ENCODE measurements at places on chromosomes 5 and 9.

DNA sequence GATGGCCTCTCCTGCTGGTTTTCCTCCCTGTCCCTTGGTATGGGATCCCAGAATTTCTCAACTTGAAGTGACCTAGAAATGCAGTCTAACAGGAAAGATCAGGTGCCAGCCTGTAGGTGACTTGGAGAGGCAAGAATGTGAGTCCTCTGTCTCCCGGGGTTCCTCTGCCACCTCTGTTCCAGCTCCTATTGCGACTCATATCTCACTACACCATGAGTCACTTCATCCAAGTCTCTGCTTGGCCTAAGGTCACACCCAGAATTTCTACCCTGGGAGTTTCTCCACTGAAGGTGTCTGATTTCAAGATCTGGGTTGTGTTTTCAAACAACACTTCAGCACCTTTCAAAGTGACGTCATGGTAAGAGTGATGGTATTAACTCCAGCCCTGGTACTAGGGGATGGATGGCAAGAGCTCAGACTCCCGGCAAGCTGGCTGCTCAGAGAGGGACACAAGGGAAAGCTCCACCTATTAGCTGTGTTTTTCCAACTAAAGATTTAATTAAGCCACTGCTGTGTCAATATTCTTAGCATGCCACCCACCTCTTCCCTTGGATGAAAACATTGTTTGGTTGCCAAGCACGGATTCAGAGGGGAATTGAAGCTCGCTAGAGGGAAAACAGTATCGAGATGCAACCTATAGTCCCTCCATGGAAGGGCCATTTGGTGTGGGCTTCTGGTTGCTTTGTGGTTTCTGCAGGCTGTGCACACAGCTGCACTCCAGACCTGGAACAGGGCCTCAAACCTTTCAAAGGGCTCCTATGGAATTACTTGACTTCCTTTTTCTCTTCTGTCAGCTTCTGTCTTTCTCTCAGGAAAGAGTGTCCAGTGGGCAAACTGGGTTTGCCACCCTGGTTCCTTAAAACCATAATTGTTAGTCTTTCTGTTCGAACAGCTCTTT lies 205.7 kb downstream of the GAS1 start:
- DNase-seq: no peak

GRCh38 chr5:30069441-30070263 lies 1123.8 kb upstream of the CDH6 start:
- no peak for DNase-seq

GRCh38 chr5:69451941-69452647 lies 37.2 kb downstream of the MARVELD2 start:
- DNase-seq: no peak

DNA sequence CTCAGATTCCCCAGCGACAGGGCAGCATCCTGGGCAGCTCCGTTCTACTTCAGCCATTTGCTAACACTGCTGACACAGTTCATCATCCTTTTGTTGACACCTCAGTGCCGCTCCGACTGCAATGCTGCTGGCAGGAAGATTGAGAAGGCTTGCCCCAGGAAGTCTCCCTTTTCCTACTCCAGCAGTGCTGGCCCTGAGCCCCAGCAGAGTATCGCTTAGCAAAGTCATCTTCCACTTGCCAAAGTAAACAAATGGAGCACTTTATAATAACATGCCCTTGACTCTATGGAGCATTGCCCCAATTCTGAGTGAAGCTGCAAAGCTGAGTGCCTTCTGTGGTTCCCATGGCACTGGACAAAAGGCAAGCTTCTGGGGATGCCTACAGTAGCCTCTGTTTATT lies 32.2 kb downstream of the PRLR start:
- no peak for DNase-seq

DNA sequence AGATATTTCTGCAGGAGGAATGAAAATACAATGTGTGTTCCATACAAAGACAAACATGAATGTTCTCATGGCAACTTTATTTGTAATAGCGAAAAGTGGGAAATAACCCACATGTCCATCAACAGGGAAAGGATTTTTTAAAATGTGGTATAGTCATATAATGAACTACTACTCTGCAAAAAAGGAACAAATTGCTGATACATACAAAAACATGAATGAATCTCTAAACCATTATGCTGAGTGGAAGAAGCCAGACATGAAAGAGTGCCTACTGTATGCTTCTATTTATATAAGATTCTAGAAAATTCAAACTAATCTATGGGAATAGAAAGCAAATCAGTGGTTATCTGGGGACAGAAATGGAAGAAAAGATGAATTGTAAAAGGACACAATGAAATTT lies 52.5 kb downstream of the CDKL3 start:
- DNase-seq: no peak

- DNase-seq: peak; percentile 55
These were observed 74.3 kb downstream of the LRSAM1 start for GRCh38 chr9:127525401-127526188.

DNA sequence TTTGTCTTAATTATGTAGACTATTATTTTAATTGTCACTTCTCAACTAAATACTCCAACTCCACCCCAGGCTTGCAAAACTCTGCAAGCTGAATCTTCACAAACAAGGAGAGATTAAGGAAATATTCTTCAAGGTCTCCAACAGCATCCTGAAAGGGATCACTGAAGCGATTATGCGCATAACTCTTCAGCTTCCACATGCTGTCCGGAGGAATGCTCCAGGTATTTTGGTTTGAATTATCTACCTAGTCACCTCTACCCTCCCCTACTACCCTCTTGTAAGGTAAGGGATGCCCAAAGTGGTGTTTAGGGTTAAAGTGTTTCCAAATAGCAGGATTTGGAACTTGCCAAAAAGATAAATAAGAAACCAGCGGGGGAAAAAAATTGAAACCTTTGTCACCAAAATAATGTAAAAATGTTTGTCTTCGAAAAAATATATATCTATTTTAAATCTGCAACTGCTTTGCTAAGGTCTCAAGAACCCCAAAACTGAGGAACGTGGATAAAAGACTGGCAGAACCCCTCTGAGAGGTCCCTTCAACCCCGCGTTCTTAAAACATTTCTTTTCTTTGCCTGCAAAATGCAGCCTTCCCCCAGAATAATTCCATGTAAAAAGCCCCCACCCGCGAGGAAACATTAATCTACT lies 11.6 kb downstream of the PTCH1 start:
- DNase-seq: no peak

- DNase-seq: no peak
These were observed 2.3 kb upstream of the SLC46A2 start for GRCh38 chr9:112892981-112893380.

DNA sequence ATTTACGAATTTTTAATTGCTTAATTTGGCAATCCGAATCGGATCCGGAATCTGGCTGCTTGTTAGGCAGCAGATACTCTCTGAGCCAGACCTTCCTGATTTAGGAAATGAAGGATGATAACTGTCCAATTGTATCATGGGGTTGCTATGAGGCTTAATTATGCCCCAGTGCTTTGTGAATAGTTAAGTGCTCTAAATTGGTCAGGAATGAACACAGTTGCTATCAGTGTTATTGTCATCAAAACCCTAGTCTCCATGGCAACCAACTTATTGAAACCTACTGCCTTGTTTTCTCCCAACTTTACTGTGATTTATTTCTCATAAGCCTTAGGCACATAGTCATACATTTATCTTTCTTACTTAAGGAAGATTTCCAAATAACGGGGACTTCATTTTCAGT lies 47.9 kb downstream of the MAMDC2 start:
- DNase-seq: no peak
